ENCODE measurements at places on chromosomes 2 and 18.

DNA sequence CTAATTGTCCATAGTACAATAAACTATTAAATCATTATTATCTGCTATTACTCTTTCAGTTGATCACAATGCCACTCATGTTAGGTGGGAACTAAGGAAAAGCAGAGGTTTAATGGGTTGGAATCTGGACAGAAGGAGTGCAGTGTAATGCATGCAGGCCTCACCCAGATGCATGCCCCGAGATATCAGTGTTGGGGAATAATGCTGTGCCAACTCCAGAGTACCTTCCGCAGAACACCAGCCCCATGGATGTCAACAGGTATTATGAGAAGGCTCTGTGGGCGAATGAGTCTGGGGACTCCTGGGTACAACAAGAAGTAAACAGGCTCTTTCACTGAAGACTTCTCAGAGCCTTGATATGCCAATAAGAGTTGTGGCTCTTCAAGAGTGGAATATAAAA is 377.4 kb downstream of the ALK start:
- no peak for DNase-seq

DNA sequence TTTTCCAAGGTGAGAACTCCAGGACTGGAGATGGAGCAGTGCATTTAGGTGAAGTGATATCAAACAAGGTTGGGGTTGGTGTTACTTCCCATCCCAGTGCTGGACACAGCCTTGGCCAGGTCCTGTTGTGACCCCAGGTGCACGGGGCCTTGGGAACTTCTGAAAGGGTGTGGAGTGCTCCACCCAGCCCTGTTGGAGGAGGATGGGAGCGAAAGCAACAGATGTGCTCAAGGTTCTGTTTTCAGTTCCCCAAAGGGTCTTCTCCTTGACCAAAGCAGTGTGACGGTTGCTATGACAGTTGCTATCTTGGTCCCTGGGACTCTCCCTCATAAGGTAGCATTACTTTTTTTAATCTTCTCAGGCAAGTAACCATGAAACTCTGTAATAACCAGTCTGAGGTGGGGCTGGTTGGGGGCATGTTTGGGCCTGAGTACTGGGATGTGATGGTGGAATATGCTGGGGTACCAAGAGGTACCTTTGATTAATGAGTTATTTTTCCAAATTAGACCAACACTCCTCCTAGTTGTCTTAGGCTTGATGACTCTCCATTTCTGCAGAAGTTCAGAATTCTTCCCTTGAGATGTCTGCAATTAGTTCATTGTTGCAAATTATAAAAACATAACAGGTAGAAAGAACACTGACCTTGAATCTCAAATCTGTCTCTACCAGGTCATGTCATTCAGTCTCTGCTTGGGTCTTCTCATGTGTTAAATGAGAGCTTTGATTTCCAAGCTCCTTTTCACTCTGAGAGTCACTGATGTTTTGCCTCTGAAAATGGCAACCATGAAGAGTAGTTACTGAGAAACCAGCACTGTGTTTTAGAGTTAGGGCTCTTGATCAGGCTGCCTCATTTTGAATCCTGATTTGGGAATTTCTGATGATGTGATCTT is 154.5 kb downstream of the RPIA start:
- DNase-seq: no peak

DNA sequence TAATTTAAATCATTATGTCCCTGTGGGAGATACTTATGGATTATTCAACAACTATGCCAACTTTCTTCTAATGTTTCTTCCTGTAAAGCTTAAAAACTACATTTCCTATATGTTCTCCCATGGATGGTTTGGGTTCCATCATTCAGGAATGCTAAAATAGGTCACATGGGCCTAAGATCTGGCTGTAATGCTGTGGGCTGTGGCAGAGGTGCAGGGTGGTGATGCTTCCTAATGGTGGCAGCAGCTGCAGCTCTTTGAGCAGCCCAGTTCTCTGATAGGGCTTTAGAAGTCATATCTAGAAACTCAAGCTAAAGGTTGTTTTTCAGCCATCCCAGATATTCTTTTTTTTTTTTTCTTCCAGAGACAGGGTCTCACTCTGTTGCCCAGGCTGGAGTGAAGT is 266.1 kb downstream of the ZNF385B start:
- no peak for DNase-seq

- no peak for DNase-seq
Observed at GRCh38 chr2:37947306-37947705, 22.2 kb downstream of the RMDN2 start.

GRCh38 chr18:24985586-24985985 is 366.4 kb downstream of the ZNF521 start:
- peak; percentile 55 for DNase-seq

- DNase-seq: no peak
Observed at GRCh38 chr18:44195394-44196140, 485.1 kb upstream of the SETBP1 start.

GRCh38 chr2:199378948-199379650 is 78.6 kb downstream of the SATB2 start:
- peak; percentile 87 for DNase-seq

DNA sequence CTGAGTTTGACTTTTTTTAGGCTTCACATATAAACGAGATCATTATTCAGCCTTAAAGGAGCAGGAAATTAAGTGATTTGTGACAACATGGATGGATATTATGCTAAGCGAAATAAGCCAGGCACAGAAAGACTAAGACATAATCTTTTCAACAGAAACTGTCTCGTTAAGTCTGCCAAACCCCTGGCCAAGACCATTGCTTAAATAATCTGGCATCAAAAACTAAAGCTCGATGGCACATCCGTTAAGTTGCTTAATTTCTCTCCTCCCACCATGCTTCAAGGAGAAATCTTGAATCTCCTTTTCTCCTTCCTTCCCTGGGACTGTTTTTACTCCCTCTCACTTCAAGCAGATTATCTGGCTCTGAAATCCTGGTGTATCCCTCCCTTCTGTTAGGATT is 140.3 kb downstream of the GALNT14 start:
- DNase-seq: no peak

GRCh38 chr2:238929242-238930081 is 81.6 kb downstream of the TWIST2 start:
- no peak for DNase-seq

DNA sequence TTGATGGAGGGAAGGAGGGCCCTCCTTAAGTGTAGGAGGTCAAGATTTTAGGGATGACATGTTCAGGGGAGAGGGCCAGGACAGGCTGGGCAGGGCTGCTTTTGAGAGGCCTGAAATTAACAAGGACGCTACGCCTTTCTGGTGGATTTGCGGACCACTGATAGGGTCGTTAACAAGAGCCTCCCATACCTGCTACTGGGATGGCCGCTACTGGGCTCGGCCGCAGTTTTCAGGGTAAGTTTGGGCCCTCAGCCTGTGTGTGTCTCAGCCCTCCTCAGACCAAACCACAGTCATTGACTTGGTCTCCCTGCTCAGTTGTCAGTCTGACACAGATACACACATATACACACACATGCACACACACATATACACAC is 180.9 kb downstream of the SMAD2 start:
- DNase-seq: no peak

DNA sequence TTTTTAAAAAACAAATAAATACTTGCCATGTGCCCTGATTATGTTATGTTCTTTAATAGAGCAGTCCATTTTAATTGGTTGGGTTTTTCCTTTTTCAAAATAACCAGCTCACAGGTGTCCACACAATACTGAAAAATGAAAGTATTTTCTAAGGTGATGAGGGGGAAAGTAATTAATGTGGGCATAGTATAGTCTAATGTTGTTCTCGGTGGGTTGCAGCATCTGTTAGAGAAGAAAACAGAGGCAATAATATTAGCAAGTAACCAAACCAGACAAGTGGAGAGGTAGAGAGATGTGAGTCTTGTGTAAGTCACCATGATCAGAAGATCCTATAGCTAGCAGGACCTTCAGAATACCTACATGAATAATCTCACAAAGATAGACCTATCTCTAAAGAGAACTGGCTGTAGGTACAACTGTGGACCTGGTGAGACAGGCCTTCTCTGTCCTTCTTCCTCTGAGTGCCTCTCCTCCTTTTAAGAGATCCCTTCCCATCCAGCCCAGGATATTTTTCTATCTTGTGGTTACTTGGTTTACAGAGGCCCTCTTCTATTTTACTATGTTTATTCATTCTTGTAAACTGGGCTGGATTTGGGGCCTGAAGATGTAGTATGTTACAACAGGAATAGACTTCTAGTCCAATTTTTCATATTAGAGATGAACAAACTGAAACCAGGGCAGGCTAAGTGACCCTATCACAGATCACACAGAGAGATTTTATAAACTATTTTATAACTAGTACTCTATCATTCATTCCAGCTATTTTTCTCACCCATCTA is 67.1 kb upstream of the MSTN start:
- DNase-seq: no peak

- DNase-seq: peak; percentile 2
Observed at GRCh38 chr2:17482651-17483050, 35.6 kb downstream of the RAD51AP2 start.

DNA sequence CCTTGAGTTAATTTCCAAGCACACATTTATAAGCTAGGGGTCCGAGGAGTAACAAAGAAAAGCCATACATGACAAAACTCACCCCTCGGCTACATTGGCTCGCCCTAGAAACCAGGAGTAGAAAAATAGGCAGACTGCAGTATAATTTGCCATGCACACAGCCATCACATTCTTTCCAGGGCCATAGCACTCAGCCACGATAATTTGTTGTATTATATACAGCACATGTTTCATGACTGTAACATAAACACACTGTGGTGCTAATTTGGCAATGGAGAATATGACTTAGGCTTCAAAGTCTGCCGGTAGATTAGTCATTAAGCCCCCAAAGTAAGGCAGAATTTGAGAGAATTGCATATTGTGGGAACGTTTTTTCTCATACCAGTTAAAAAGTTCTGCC is 254.9 kb downstream of the ZNF521 start:
- DNase-seq: peak; percentile 71

DNA sequence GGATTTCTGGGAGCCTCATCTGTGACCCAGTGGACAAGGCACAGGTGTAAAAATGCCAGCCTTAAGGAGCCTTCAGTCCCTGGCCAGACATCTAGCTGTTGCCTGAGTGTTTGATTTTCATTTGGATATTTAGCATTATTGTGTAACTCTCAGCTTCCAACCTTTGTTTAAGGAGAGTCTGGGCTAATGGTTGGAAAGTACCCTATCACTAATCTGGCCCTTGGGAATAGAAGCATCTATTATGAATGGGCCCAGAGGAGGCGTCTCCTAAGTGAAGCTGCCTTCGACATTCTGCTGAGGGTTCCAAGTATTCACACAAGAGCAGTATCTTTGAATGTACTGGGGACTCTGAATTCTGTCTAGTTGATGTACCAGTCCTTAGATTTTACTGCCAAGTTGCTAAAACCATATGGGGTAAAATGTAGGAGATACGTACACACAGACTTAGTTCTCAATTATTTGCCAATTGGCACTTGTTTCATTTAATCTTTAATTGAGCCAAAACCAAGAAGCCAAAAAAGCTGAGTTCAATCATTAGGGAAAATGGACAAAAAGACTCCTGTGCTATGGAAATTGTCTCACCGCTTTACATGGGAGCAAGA is 7.2 kb upstream of the ANKRD29 start:
- DNase-seq: no peak

DNA sequence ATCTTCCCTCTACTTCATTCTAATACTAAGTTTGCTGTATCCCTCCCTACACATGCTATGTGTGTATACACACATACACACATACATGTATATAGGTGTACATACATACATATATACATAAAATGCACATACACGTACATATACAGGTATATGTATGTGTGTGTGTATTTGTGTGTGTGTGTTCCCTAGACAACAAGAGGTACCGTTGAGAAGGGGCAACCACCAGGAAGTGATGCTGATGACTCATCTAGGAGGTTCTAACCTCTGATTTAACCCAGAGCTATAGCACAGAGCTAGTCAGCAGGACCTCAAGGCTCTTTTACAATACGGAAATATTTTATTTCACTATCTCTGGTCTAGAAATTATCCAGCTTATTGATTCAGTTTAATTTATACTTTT is 139.2 kb downstream of the LAMA3 start:
- DNase-seq: peak; percentile 45

DNA sequence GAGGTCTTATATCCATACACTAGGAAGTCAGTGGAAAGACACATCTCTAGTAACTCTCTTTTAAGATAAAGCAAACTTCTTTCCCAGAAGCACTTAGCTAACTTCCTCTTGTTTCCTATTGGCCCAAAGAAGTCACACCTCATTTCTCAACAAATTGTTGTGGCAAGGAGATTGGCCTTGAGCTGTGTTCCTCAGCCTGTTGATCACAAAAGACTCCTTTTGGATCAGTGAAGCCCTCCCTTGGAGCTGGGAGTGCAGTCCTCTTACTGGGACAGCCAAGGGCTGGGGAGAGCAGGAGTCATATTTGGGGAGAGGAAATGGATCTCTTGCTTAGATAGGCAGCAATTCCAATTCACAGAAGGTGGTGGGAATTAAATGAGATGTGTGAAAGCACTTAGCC is 51.2 kb upstream of the DAPL1 start:
- DNase-seq: no peak

GRCh38 chr18:2087877-2088673 is 483.2 kb downstream of the METTL4 start:
- no peak for DNase-seq

DNA sequence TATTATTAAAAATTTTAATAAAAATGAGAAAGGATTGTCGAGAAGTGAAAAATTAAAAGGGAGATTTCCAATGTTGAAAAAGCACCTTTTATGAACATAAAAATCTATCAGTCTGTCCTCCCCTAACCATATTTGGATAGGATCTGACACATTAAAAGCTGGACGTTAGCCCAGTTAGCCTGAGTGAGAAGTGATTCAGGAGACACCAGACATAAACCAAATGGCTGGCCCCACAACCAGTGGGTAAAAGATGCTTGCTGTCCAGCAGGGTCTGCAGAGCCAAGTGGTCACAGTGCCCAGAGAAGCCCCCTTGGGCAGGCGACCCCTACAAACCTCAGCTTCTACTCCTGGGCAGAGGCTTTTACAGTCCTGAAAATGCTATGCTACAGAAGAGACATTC is 253.8 kb upstream of the LYPD1 start:
- DNase-seq: peak; percentile 82

- peak; percentile 76 for DNase-seq
Observed at GRCh38 chr2:27016801-27017325, 15.9 kb upstream of the TMEM214 start.

GRCh38 chr2:182586426-182586825 is 129.6 kb upstream of the DNAJC10 start:
- no peak for DNase-seq

GRCh38 chr18:22314001-22314400 is 103.7 kb downstream of the CTAGE1 start:
- DNase-seq: peak; percentile 68

- peak; percentile 79 for DNase-seq
Observed at GRCh38 chr2:207676827-207677354, 34.5 kb upstream of the CCNYL1 start.

GRCh38 chr2:134508391-134508790 is 210.4 kb downstream of the TMEM163 start:
- no peak for DNase-seq

- DNase-seq: no peak
Observed at GRCh38 chr2:174124181-174124580, 124.2 kb downstream of the OLA1 start.

GRCh38 chr2:242020196-242021004 is 150.9 kb downstream of the RTP5 start:
- peak; percentile 19 for DNase-seq

DNA sequence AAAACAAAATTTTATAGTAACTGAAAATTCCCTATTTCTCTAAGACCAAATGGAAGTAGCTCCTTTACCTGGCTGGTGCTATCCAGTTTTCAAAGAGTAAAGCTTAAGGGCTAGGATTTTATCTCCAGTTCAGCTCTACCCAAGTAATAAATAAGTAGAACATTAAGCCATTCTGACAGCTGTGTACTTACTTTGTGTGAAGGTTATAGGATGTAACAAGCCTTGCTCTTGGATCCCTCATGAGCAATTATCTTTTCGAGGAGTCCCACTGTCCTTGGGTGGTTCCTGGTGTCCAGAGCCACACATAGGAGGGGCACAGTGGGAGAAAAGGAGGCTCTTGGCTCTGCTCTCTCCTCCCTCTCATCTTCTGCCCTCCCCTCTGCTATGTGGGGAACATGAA is 45.5 kb downstream of the KIF5C start:
- no peak for DNase-seq
